ENCODE measurements at places on chromosomes 16 and 17. TPM values are rescaled to one million over a fixed set of nuclear protein-coding genes. Genes with fewer than 3 reads are reported as not detected.

The LYZL6 gene
- not detected for total RNA-seq

The NACA2 gene
- total RNA-seq: not detected

The GAST gene
- not detected for total RNA-seq

The CTRB2 gene
- total RNA-seq: not detected

The TAT gene
- total RNA-seq: not detected

The KCNJ2 gene
- 1.4 TPM for total RNA-seq

The ADGRG1 gene
- total RNA-seq: 1.6 TPM

The CCL17 gene
- total RNA-seq: not detected

The YWHAE gene
- 1,755 TPM for total RNA-seq

The RFFL gene
- total RNA-seq: 17.0 TPM

The KRT13 gene
- not detected for total RNA-seq

Measured in fibroblast of the aortic adventitia (primary cell).